Neural crest cell (in vitro differentiated cells): ENCODE measurements at places on chromosomes 5 and 9.

GRCh38 chr5:64794053-64794770, 25.5 kb downstream of the CWC27 start:
- no peak for DNase-seq

DNA sequence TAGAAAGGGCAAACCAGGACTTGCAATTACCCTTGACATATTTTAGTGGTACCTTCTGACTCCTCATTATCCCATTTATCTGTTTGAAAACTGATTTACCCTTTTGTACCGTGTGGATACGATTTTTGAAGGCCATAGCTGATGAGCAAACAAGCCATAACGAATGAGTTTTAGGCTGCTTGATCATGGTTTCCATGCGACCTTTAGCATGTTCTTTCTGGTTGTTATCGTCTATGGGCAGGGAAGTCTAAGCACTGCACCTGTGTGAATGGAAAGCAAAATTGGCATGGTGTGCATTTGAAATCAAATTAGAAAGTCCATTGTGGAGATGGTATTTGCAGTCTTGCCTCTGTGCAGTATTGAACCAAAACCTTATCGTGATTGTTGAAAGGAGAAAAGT, 127.7 kb downstream of the TLE4 start:
- DNase-seq: no peak

DNA sequence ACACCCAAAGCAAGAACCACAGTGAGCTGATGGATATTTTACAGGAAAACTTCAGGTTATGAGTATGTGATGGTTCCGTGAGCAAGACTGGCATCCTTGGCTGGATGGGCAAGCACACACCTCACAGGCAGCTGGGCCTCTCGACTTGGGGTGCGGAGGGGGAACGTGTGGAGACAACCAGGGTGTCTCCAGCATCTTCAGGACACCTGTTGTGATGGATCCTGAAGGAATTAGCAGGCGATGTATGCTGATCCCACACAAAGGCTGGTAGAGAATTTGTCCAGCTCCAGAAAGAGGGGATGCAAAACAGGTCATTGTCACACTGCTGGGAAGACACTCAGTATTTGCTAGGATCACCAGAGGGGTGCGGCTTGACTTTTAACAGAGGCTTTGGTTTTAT, 42.7 kb downstream of the SECISBP2 start:
- no peak for DNase-seq

DNA sequence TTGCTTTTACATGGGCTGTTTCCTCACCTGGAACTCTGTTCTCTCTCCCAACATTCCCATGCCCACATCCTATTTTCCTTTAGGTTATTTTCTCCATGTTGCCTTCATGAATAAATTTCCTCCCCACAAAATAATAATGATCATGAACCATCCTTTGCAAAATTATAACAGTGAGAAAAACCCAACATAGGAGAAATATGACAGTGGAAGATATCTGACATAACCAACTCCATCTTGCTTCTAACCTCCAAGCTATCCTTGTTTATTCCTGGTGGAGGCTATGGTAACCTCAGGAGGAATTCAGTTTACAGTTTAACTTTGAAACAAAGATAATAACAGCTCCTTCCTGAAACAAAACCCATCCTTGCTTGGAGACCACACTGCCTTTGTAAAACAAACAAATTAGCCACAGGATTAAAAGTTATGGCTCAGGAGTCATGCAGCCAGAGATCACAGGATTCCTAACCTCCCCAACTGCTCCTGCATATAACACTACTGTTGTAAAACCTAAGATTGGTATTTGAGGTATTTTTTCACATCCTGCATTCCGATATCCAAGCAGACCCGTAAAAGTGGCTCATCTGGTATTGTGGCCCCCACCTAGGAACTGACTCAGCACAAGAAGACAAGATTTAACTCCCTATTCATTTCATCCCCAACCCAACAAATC, 212.4 kb downstream of the TRIM32 start:
- no peak for DNase-seq

DNA sequence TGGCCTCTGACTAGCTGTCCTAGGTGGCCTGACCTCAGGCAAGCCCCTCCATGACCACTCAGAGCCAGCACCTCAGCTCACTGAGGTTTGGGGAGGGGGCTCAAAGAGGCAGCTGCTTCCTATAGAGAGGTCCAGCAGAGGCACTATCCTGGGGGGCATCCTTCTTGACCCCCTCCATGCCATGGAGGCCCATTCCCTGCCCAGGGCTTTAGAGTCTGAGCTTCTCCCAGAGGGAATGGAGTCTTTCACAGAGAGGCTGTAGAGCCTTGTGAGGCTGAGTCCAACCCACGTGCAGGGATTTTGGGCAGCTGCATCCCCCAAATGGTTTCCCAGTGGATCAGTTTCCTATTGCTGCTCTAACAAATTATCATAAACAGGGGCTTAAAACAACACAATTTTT, 16.9 kb downstream of the IRF1 start:
- no peak for DNase-seq

DNA sequence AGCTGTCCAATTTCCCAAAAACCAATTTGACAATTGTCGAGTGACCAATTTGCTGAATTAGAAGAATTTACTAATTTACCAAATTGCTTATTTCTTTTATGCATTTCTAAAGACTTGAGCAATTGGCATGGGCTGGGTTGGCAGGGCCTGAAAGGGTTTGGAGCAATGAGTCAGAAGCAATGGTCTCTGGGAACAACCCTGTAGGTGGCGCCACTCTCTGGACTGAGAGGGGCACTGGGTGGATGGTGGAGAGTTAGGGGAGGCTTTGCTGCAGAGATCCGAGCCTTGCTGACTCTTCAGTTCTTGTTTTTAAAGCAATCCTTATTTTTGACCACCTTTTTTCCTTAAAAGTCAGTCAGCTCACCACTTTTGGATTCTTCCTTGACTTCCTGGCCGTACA, 71.5 kb upstream of the RPS23 start:
- peak; percentile 46 for DNase-seq

DNA sequence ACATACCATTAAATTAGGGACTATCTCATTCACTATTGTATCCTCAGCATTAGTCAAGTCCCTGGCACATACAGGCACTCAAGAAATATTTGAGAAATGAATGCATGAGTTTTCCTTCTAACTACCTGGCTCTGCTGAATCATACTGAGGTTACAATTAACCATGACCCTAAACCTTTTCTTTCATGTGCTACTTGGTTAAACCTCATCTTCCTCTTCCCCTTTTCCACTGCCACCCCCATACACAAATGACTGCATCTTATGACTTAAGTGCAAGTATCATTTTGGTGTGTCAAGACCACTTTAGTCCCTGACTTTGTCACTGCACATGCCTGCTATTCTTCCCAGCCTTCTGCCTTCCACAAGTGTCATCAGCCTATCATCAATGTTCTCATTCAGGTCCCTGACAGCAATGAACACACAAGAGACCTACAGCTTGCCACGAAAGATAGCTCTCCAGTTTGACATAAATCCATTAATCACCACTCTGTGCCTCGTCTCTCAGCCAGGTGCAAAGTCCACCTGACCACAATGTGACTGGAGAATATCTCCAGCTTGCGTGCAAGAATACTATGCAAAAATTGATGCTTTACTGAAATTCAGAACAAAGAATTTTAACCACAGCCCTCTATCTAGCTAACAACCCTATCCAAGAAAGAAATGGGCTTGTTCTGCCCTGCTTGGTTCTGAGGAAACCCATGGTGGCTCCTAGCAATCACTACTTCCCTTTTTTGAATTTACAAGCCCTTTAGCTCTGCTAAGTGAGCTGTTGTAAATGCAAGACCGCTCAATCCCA, 74.5 kb downstream of the MAPKAP1 start:
- no peak for DNase-seq
